ENCODE measurements at places on chromosomes 11 and 22. TPM values are rescaled to one million over a fixed set of nuclear protein-coding genes. Genes with fewer than 3 reads are reported as not detected.

DNA sequence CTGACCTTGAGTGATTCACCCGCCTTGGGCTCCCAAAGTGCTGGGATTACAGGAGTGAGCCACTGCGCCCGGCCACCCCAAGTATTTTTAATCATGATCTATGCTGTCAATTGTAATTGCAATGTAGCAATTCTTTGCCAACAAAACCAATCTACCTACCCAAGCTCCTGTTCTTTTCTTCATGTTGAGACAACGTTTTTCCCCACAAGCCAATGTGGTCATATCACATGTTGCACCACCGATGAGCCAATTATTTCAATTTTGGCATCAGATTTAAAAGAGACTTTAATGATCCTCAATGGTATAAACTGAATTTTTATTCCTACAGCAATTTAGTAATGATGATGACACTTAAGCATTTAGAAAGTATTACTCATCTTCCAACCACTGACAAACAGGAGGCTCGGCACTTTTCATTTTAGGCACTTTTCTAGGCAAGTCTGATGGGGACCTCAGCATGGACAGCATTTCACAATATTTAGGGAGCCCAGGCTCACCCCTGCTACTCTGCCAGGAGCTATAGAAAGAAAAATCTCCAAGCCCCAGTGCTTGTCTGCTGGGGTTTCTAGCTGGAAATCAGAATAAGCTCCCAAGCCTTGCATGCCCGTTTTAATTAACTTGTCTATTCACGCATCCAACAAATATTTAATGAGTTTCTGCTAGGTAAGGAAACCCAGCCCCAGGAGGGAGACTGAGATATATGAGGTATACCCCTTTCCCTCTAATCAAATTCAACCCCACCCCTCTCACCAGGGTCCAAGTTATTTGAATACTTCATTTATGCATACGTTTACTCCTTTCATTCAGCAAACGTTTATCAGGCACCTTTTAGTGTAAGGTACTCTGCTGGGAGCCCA is 291.4 kb downstream of the ST3GAL4 start:
- no peak for DNase-seq

Gene CENATAC
- 21.6 TPM for total RNA-seq

Gene MGAT3
- total RNA-seq, result not detected

GRCh38 chr11:128239306-128239705 is 348.1 kb downstream of the ETS1 start:
- peak; percentile 28 for DNase-seq

DNA sequence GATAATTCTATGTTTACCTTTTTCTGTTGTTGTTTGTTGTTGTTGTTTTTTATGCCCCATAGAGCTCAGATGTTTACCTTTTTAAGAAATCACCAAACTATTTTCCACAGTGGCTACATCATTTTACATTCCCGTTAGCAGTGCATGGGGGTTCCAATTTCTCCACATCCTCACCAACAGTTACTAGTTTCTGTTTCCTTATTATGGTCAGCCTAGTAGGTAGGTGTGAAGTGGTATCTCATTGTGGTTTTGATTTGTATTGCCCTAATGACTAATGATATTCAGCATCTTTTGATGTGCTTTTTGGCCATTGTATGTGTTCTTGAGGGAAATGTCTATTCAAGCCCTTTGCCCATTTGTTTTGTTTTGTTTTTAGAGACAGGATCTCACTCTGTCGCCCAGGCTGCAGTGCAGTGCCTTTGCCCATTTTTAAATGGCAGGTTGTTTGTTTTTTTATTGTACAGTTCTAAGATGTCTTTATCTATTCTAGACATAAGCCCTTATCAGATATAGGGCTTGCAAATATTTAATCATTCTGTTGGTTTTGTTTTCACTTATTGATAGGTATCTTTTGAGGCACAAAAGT is 27.5 kb downstream of the CHEK2 start:
- DNase-seq, result peak; percentile 38

GRCh38 chr11:20656901-20657300 is 12.5 kb upstream of the NELL1 start:
- DNase-seq, result no peak

Gene NLRP6
- not detected for total RNA-seq

Gene APLP2
- total RNA-seq, result 1,136 TPM

Gene PARVG
- total RNA-seq, result 0.51 TPM

Gene TRIM49
- not detected for total RNA-seq
